HS-27A (cell line): ENCODE measurements at places on chromosomes 11 and 22.

DNA sequence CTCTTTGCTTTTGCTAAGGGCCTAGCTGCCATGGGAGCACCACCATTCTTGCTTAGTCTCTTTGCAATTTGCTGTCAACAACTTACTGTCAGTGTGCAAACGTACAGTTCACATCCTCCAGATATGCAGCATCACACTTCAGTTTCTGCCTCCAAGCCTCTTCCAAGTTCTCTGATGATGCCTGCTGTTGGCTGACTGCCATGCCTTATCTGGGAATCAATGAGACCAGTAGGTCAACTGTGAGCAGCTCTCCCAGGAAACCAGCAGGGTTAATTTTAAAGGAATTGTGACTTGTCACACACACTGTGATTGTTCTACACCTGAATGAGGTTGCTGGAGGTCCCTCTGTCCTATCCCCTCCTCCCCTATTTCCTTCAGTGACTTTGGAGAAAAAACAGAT lies 56.0 kb downstream of the COPB1 start:
- DNase-seq, result no peak

DNA sequence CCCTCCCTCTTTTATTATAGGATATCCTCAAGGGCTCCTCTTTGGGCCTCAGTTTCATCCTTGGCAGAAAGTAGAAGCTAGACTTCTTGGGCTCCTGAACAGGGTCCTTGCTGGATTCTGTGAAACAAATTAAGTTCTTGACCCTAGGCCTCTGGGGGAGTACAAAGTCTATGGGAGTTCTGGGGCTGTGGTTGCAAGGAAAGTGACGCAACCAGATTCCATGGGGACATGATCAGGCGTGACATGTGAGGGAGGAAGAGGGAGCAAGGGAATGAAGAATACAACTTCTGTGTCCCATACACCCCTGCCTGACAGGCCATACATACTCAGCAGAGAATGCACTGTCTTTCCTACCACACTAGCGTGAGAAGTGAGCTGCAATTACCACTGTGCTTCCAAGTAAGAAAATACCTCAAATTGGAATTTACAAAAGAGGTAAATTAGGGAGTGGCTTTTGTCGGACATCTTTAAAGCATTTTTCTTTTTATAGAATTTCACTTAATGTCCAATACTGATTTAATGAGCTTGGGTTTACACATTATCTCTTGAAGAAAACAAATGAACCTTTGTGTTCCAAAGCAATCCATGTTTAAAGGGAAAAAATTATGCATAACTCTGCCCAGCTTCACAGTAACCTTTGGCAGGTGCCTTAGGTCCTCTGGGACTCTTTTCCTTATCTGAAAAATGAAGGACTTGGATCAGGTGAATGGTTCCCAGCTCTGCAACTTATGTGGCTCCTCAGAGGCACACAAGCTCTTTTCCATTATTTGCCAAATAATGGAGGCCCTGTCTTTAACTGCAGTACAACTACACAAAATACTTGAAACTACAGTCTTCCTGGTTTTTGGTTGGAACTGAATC lies 38.9 kb downstream of the LIMK2 start:
- no peak for DNase-seq

- DNase-seq, result no peak
These were observed 210.7 kb downstream of the METTL15 start for GRCh38 chr11:28318871-28319270.

DNA sequence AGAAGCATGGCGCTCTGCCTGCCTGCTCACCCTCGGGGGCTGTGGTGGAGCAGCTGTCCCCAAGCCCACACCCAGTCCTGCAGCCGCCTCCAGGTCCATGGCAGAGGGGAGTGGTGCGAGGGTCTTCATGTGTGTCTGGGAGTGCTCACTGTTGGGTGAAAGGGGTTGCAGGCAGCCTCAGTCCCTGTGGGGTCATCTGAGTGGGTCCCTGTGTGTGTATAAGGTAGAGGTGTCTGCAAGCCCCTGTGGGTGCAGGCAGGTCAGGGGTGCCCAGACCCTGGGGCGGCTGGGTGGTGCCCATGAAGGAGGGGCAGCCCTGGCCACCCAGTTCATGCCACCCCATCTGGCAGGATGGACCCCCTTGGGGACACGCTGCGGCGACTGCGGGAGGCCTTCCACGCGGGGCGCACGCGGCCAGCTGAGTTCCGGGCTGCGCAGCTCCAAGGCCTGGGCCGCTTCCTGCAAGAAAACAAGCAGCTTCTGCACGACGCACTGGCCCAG lies 4.9 kb downstream of the ALDH3B1 start:
- DNase-seq, result no peak
